ENCODE measurements at places on chromosomes 7 and 10. TPM values are rescaled to one million over a fixed set of nuclear protein-coding genes. Genes with fewer than 3 reads are reported as not detected.

DGKB gene
- 2.1 TPM for polyA plus RNA-seq

A1CF gene
- not detected for polyA plus RNA-seq

ZNF467 gene
- 4.1 TPM for polyA plus RNA-seq

FFAR4 gene
- not detected for polyA plus RNA-seq

PKD2L1 gene
- polyA plus RNA-seq: not detected

- DNase-seq: no peak
Measured at GRCh38 chr10:4532011-4532410, 294.0 kb upstream of the AKR1E2 start.

GRCh38 chr10:120262857-120263547 lies 194.0 kb upstream of the PLPP4 start:
- DNase-seq: no peak

DNA sequence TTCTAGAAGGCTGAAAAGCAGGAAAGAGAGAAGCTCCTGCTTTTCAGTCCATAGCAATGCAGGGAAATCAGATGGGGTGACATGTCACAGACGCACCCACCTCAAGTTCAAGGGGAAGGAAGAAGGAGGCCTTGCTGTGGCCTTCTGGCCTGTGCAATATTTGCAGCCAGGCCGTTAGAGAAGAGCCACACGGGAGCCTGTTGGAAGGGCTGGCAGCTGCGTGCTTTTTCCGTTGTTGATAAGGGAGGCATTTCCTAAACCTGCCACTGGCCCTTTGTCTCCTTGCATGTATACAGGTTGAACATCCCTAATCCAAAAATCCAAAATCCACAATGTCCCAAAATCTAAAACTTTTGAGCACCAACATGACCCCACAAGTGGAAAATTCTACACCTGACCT lies 492.5 kb upstream of the ZMIZ1 start:
- no peak for DNase-seq

DNA sequence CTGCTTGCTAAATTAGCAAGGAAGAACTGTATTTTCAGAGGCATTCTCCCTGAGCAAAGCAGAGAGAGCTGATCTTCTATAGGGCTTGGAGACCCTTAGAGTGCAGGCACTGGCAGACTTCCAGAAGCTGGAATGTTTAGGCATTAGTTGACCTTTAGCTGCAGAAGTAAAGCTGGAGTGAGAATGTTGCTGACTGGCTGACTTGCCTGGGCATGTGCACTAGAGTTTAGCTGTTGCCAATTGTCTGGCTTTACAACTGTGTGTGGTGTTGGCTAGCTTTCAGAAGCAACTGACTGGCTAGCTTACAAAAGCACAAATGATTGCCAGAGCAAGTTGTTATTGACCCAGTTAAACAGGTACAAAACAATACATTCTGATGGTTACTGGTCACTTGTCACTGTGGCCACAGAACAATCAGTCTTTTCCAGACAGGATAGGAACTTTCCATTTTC lies 25.1 kb downstream of the FAM13C start:
- no peak for DNase-seq

DNA sequence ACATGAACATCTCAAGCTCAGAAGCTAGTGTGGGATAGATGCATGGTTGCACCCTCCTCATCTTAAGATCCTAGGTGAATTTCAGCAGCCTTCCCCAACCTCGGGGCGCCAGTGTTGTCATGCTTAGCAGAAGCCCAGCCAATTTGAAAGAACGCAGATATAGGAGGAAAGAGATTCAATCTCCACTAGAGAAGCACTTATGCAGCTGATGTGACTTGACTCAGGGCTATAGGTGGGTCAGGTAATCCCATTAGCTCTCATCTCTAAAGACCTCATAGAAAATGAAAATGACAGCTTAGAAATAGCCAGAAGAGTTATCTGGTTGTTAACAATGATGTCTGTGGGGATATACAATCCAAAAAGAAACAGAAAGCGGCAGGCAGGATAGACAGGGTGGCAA lies 310.5 kb downstream of the GPAM start:
- DNase-seq: no peak

DNA sequence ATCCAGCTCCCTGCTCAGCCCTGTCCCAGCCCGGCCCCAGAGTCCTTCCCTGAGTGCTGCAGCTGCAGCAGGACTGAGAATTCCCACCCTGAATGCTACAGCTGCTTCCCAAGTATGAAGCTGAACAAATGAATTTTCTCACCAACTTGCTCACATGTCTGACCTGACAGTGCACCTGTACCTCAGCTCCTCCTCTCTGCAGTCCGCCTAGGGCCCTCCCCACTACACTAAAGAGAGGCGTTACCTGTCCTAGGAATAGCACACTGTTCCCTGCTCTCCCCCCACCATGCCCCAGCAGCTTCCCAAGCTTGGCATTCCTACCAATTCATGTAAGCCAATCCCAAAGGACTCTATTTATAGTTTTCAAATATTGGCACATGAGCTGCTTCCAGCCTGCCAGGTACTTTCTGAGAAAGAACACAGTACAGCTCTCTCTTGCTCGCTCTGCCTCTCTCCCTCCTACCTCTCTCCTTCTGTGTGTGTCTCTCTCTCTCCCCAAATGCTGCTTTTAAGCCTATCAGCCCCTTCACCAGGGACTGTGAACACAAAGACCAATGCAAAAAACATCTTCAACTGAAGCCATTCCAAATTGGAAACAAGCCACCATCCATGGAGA lies 400.1 kb downstream of the TNS3 start:
- no peak for DNase-seq

GRCh38 chr7:92135052-92135889 lies 994 bp upstream of the CYP51A1 start:
- peak; percentile 53 for DNase-seq

DNA sequence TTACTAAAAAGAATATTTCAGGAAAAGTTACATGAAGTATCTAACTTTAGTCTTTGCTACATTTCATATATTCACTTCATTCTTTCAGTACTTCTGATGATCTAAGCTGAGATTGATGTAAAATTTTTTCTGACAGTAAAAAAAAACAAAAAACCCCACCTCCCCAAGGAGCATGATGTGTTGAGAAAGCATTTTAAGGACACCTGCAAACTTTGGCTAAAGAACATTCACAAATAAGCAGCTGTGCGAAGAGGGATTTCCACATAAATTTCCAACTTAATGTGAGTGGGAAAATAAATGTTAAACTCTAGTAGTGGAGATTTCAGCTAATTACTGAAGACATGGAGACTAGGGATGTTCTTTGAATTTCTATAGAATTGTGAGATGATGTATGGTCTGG lies 35.5 kb downstream of the DLD start:
- no peak for DNase-seq

DNA sequence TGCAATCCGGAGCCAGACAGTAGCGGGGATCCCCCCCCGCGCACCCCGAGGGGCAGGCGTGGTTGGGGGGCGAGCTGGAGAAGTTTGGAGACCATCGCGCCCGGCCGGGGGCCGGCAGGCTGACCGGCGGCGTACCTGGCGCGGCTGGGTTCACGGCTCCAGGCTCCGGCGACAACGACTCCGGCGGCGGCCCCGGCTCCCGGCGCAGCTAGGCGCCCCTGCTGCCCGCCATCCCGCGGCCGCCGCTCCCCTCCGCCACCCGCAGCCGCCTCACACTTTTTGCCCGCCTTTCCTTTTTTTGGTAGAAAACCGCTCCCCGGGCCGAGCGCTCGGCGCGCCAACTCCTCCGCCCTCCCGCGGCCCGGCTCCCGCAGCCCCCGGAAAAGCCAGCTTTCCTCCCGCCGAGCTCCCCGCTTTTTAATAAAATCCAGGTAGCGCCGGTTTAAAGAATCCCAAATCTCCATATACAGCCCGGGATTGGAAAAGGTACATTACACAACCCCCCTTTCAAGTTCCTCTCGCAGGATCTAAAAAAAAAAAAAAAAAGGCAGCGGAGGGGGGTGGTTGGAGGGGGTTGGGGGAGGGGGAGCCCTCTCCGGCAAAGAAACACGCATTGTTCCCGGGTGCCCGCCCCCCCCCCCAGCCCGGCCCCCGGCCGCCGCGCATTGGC lies at the start of gene TNRC18:
TNRC18 (minus strand) TSS at position 529 of the 670 bp plus-strand sequence. CDS start 2,588 bp downstream, outside the sequence.
- DNase-seq: peak; percentile 98

- peak; percentile 41 for DNase-seq
Measured at GRCh38 chr10:20887706-20888555, 9.2 kb downstream of the NEBL start.

Measured in SK-N-SH (cell line).